ENCODE measurements at places on chromosomes 5 and 9.
A peak's percentile ranks its signal among the peaks of the same experiment; 100 is the strongest.

- no peak for DNase-seq
Observed at GRCh38 chr5:173613433-173614159, 2.9 kb downstream of the BOD1 start.

DNA sequence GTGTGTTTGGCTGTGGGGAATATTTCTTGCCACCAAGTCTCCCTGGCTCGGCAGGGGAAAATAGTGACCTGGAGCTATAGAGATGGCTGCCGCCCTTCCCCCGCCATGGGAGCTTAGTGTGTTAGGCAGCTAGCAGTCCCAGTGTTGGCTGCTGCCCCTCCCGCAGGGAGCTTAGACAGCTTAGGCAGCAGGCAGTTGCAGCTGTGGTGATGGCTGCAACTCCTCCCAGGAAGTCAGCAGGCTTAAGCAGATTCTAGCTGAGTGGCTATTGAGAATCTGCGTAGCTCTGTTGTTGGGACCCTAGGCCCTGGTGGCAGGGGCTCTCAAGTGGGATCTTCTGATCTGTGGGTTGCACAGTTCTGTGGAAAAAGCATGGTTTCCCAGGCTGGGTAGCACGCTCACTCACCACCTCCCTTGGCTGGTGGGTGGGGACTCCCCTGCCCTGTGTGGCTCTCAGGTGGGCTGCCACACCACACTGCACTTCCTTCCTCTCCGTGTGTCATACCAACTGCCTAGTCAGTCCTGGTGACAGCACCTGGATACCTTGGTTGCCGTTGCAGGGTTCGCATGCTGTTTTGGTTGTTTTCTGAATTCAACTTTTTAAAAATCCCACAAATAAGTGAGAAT lies 9.3 kb downstream of the OR1N2 start:
- DNase-seq, result peak; percentile 25

- no peak for DNase-seq
Observed at GRCh38 chr5:65061250-65061973, 292.7 kb downstream of the CWC27 start.

GRCh38 chr9:90642570-90643539 lies at the start of gene DIRAS2:
DIRAS2 (minus strand) TSS chr9:90642824; CDS start chr9:90613827, 28,997 bp downstream.
- peak; percentile 30 for DNase-seq

- DNase-seq, result no peak
Observed at GRCh38 chr5:147046281-147046680, 167.7 kb upstream of the PPP2R2B start.

GRCh38 chr9:134531220-134531970 lies 110.2 kb upstream of the COL5A1 start:
- DNase-seq, result no peak

- no peak for DNase-seq
Observed at GRCh38 chr5:133953568-133954145, 14.8 kb downstream of the C5orf15 start.

GRCh38 chr5:175254155-175254554 lies 189.8 kb downstream of the DRD1 start:
- DNase-seq, result no peak

Measured in activated naive CD8-positive, alpha-beta T cell treated with anti-CD3 and anti-CD28 coated beads, Interleukin-2, amount 50 U/mL, for 24 hours (primary cell).